ENCODE measurements at places on chromosomes 6 and 20.

GRCh38 chr20:18004384-18005031 lies 35.7 kb downstream of the MGME1 start:
- H3K27ac ChIP-seq, result peak overlapping the region; percentile 5
- DNase-seq, result peak; percentile 54
- no peaks in the 10 kb centered on the region for H3K36me3 ChIP-seq
- H3K4me3 ChIP-seq, result no peak overlapping the region

GRCh38 chr6:158376631-158377081 lies 64.4 kb downstream of the TULP4 start:
- no peak overlapping the region for H3K27ac ChIP-seq
- H3K27me3 ChIP-seq, result no peaks in the 10 kb centered on the region
- H3K4me3 ChIP-seq, result no peak overlapping the region
- H3K36me3 ChIP-seq, result no peaks in the 10 kb centered on the region

- no peak overlapping the region for H3K27ac ChIP-seq
- no peaks in the 10 kb centered on the region for H3K27me3 ChIP-seq
- H3K4me1 ChIP-seq, result peaks cover 3% of the 10 kb centered on the region
- DNase-seq, result no peak
Measured at GRCh38 chr20:24779946-24780345, 169.1 kb upstream of the CST7 start.

- no peak overlapping the region for H3K27ac ChIP-seq
- H3K27me3 ChIP-seq, result no peaks in the 10 kb centered on the region
- H3K4me3 ChIP-seq, result no peak overlapping the region
- no peaks in the 10 kb centered on the region for H3K4me1 ChIP-seq
- no peak for DNase-seq
Measured at GRCh38 chr6:151377095-151377494, 14.3 kb downstream of the ZBTB2 start.

Data from kidney (tissue), 22 donors.